ENCODE measurements at places on chromosomes 3 and 15.
A peak's percentile ranks its signal among the peaks of the same experiment; 100 is the strongest.

GRCh38 chr3:114081037-114081436 lies 24.5 kb downstream of the QTRT2 start:
- peaks cover 63% of the 10 kb centered on the region for H3K36me3 ChIP-seq
- H3K27me3 ChIP-seq = no peaks in the 10 kb centered on the region
- no peak for DNase-seq
- H3K4me3 ChIP-seq = no peak overlapping the region

DNA sequence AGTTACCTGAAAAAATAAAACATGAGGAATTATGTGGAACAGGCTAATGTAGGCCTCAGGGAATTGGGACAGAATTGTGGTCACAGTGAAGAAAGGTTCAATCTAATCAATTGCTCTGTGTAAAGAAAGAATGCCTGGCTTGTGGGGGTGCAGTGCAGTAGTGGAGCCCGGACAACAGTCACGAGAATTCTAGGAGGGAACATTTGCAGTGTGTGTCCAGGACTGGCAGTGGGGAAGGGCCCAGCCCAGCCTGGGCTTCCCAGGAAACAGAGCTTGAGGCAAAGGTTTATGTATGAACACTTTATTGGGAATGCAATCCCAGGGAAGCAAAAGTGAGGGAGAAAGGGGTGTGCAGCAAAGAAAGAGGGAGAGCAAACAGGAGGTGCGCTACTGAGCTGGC lies 29.2 kb upstream of the CTDSPL start:
- H3K4me3 ChIP-seq = no peak overlapping the region
- no peaks in the 10 kb centered on the region for H3K36me3 ChIP-seq
- no peak for DNase-seq
- no peak overlapping the region for H3K27ac ChIP-seq
- H3K27me3 ChIP-seq = no peaks in the 10 kb centered on the region

- H3K4me3 ChIP-seq = no peak overlapping the region
- H3K4me1 ChIP-seq = peaks cover 30% of the 10 kb centered on the region
- DNase-seq = no peak
- H3K36me3 ChIP-seq = no peaks in the 10 kb centered on the region
Measured at GRCh38 chr15:70024521-70024920, 73.2 kb downstream of the TLE3 start.

- H3K36me3 ChIP-seq = no peaks in the 10 kb centered on the region
- no peak overlapping the region for H3K4me3 ChIP-seq
- no peaks in the 10 kb centered on the region for H3K27me3 ChIP-seq
- H3K27ac ChIP-seq = no peak overlapping the region
- no peak for DNase-seq
Measured at GRCh38 chr3:71103430-71103921, 480.1 kb downstream of the FOXP1 start.

GRCh38 chr3:71062952-71063772 lies 520.4 kb downstream of the FOXP1 start:
- H3K4me3 ChIP-seq = peak overlapping the region; percentile 74
- H3K27ac ChIP-seq = peak overlapping the region; percentile 90
- H3K36me3 ChIP-seq = no peaks in the 10 kb centered on the region
- peaks cover 61% of the 10 kb centered on the region for H3K4me1 ChIP-seq

DNA sequence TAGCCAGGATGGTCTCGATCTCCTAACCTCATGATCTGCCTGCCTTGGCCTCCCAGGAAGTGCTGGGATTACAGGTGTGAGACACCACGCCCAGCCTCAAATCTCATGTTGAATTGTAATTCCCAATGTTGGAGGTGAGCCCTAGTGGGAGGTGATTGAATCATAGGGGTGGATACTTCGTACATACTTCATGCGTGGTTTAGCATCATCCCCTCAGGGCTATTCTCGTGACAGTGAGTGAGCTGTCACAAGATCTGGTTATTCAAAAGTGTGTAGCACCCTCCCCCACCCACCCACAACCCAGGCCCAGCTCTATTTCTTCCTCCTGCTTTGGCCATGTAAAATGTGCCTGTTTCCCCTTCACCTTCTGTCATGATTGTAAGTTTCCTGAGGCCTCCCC lies 236.9 kb upstream of the IL12A start:
- no peaks in the 10 kb centered on the region for H3K4me1 ChIP-seq
- no peaks in the 10 kb centered on the region for H3K36me3 ChIP-seq
- no peak overlapping the region for H3K4me3 ChIP-seq
- no peak overlapping the region for H3K27ac ChIP-seq

- no peaks in the 10 kb centered on the region for H3K4me1 ChIP-seq
- no peak overlapping the region for H3K4me3 ChIP-seq
- no peaks in the 10 kb centered on the region for H3K27me3 ChIP-seq
Measured at GRCh38 chr3:142251951-142252350, 26.6 kb upstream of the GK5 start.

GRCh38 chr15:96053031-96053780 lies 277.3 kb upstream of the NR2F2 start:
- peak overlapping the region; percentile 56 for H3K4me3 ChIP-seq
- H3K27me3 ChIP-seq = no peaks in the 10 kb centered on the region
- H3K27ac ChIP-seq = peak overlapping the region; percentile 75
- DNase-seq = peak; percentile 17

- H3K4me3 ChIP-seq = no peak overlapping the region
- H3K27me3 ChIP-seq = no peaks in the 10 kb centered on the region
- no peaks in the 10 kb centered on the region for H3K36me3 ChIP-seq
- H3K27ac ChIP-seq = peak overlapping the region; percentile 16
Measured at GRCh38 chr3:39428745-39429201, 22.3 kb downstream of the RPSA start.

DNA sequence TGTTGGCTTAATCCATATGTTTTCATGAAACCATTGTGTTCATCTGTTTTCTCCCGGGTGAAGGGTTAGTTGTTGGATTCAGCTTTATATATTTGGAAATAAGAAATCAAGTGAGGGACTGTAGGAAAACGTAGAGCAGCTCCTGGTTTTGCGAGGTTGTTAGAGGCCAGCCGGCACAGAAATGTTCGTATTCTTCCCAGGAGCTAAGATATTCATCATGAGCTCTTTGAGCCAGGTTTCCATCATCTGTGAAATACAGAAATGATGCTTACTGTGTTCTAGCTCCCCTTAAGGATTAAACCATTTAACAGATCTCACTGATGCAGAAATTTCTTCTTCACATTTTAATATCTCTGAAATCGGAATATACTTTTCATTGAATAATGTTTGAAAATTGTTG lies 235.5 kb downstream of the PTPRG start:
- H3K4me1 ChIP-seq = peaks cover 16% of the 10 kb centered on the region
- no peak for DNase-seq
- H3K27me3 ChIP-seq = no peaks in the 10 kb centered on the region

- H3K27me3 ChIP-seq = no peaks in the 10 kb centered on the region
- H3K36me3 ChIP-seq = peaks cover 13% of the 10 kb centered on the region
- no peak overlapping the region for H3K27ac ChIP-seq
- no peaks in the 10 kb centered on the region for H3K4me1 ChIP-seq
- no peak overlapping the region for H3K4me3 ChIP-seq
- DNase-seq = no peak
Measured at GRCh38 chr3:187051066-187051465, 88.2 kb downstream of the RPL39L start.

DNA sequence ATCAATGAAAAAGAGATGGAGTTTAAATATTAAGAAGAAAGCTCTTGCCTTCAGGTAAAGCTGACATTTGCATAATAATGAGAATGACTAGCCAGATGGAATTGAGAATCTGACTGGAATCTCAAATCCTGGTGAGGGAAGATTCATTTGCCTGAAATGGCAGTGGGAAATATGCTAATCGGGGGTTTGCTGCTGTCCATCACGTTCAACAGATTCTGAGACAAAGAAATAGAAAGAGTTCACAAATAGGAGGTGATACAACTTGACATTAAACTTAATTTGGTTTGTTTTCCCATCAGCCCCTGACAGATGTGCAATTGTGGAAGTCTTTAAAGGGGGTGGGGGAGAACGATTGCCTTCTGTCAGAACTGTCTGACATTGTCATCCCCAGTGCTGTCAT lies 347.4 kb downstream of the PDCD6IP start:
- H3K36me3 ChIP-seq = no peaks in the 10 kb centered on the region
- H3K4me1 ChIP-seq = no peaks in the 10 kb centered on the region

DNA sequence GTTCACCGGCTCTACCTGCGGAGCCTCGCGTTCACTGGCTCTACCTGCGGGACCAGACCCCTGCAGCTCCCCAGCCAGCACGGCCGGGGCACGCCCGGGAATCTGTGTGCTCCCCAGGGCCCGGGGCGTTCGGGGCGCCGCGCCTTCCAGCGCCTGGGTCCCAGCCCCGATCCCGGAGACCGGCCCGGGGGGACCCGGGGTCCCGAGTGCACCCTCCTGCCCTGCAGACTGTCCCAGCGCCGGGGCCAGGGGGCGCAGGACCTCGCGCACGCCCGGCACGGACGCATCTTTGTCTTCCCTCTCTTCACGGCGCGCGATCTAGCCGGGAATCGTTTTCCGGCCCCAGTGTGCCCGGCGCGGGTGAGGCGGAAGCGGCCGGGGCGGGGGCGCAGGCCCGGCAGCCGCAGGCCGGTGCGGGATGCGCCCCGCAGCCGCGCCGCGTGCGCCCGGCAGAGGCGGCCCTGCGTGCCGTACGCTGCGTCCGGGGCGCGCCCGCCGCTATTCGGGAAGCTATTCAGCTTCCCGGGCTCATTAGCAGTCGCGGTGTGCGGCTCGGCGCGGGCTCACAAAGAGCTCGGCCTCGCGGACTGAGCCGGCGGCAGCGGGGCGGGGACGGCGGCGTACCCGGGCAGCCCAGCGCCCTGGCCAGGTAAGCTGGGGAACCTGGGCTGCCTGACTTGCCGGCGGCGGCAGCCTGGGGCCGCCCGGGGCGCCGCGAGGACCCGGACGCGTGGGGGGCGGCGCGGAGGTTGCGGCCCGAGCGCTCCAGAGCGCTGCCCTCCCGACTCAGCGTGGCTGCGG lies at the start of gene APBA2:
APBA2 (plus strand) TSS at position 345 of the 801 bp plus-strand sequence. CDS start 167,911 bp downstream, outside the sequence.
- no peak for DNase-seq
- H3K27me3 ChIP-seq = peaks cover 26% of the 10 kb centered on the region
- H3K4me1 ChIP-seq = no peaks in the 10 kb centered on the region

DNA sequence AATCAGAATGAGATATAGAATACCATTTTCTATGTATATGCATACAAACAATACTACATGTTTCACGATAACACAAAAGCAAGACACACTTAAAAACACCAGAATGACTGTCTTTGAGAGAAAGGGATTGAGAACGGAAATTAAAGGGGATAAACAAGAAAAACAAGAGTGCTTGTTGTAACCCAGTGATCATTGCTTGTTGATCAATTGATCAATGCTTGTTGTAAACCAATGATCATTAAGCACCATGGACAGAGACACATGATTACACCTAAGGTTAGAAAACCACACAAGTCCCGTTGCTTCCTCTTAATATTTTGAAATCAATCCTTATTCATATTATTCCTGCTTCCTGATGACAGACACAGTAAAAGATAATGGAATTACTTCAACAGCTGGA lies 1.1 kb upstream of the OR4F15 start:
- H3K4me3 ChIP-seq = no peak overlapping the region
- DNase-seq = no peak
- no peak overlapping the region for H3K27ac ChIP-seq
- H3K36me3 ChIP-seq = no peaks in the 10 kb centered on the region
- H3K4me1 ChIP-seq = no peaks in the 10 kb centered on the region

- no peak for DNase-seq
- H3K27me3 ChIP-seq = no peaks in the 10 kb centered on the region
- H3K4me3 ChIP-seq = no peak overlapping the region
- no peak overlapping the region for H3K27ac ChIP-seq
Measured at GRCh38 chr3:14311729-14312128, 90.7 kb upstream of the SLC6A6 start.

DNA sequence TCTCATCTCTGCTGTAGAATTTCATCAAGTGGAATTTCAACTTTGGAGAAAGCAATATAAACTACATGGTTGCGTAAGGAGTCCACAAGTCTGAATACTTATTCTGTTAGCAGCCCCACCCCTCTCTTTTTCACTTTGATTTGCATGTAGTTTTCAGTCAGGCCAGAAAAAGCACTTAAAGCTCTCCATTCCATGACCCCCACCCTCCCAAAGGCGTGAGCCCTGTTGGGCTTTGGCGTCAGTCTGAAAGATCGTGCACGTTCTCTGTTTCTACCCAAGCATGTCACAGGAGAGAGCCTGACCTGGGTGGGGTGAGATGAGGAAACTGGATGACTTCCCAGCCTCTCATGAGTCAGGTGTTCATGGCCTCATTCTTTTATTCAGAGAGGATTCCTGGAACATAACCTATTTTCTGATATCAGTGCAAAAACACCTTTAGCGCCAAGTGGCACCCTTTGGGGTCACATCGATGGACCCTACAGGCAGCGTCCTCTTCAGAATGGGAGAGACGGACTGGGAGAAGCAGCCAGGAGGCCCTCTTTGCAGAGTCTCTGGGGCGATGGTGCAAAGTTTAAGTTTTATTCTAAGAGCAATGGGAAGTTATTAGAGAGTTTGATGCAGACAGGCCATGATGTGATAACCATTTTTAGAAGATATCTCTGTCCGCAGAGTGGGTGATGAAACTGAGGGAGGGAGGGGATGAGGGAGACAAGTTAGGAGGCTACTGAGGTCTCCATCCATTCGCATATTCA lies 55.8 kb downstream of the LSM3 start:
- H3K4me1 ChIP-seq = no peaks in the 10 kb centered on the region
- peak; percentile 46 for DNase-seq
- H3K27me3 ChIP-seq = no peaks in the 10 kb centered on the region
- H3K36me3 ChIP-seq = no peaks in the 10 kb centered on the region
- no peak overlapping the region for H3K27ac ChIP-seq
- H3K4me3 ChIP-seq = no peak overlapping the region

DNA sequence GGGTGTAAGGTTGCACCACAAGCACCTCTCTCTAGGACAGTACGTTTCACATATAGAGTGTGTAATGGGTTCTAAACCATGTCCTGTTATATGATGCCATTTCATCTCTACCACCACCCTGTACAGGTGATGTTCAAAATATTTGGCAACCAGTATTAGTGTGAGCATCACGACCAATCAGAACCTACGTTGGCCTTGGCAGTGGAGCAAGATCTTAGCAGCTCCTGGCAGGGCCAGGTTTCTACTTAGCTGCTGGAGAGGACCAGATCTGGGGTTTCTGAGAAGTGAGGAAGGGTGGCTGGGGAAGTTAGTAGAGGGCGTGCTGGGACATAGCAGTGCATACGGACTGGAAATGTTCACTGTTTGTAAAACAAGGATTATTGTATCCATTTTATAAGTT lies 23.1 kb upstream of the MITF start:
- H3K4me1 ChIP-seq = peaks cover 27% of the 10 kb centered on the region
- H3K27me3 ChIP-seq = no peaks in the 10 kb centered on the region
- DNase-seq = no peak
- H3K27ac ChIP-seq = no peak overlapping the region
- H3K4me3 ChIP-seq = no peak overlapping the region

DNA sequence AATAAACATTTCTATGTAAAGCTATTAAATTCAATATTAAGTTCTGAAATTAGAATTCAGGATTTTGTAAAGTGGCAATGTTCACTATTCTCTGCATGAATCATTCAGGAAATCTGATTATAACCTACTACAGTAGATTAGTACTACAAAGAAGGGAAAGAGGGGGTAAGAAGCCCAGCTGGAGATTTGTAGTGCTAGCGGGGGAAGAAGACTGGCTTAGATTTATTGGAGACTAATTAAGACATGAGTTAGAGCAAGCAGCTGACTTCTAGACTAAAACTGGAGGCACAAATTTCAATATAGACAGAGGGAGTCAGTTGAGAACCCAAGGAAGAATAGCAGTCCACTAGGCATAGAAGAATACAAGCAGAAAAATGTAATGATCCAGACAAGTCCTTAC lies 55.8 kb upstream of the SETMAR start:
- no peaks in the 10 kb centered on the region for H3K27me3 ChIP-seq
- no peak for DNase-seq
- H3K4me3 ChIP-seq = no peak overlapping the region
- no peaks in the 10 kb centered on the region for H3K4me1 ChIP-seq
- no peak overlapping the region for H3K27ac ChIP-seq
- no peaks in the 10 kb centered on the region for H3K36me3 ChIP-seq

Measured in gastrocnemius medialis (tissue), 4 donors.